ENCODE measurements at places on chromosomes 4 and X. TPM values are rescaled to one million over a fixed set of nuclear protein-coding genes. Genes with fewer than 3 reads are reported as not detected.
A peak's percentile ranks its signal among the peaks of the same experiment; 100 is the strongest.

DNA sequence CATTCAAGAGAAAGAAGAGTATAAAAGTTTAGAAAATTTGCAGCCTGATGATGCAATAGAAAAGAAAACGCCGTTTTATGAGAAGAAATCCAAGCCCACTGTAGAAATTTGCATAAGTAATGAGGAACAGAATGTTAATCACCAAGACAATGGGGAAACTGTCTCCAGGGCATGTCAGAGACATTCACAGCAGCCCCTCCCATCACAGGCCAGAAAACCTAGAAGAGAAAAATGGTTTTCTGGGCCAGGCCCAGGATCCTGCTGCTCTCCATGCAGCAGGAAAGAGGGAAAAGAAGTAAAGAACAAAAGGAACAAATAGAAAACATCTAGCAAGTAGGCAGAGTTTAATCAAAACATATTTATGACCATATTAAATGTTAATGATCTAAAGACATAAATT is 119.0 kb downstream of the ANKRD50 start:
- H3K27me3 ChIP-seq, result no peaks in the 10 kb centered on the region
- no peaks in the 10 kb centered on the region for H3K36me3 ChIP-seq
- no peaks in the 10 kb centered on the region for H3K4me1 ChIP-seq
- H3K27ac ChIP-seq, result no peak overlapping the region
- no peak overlapping the region for H3K4me3 ChIP-seq

DNA sequence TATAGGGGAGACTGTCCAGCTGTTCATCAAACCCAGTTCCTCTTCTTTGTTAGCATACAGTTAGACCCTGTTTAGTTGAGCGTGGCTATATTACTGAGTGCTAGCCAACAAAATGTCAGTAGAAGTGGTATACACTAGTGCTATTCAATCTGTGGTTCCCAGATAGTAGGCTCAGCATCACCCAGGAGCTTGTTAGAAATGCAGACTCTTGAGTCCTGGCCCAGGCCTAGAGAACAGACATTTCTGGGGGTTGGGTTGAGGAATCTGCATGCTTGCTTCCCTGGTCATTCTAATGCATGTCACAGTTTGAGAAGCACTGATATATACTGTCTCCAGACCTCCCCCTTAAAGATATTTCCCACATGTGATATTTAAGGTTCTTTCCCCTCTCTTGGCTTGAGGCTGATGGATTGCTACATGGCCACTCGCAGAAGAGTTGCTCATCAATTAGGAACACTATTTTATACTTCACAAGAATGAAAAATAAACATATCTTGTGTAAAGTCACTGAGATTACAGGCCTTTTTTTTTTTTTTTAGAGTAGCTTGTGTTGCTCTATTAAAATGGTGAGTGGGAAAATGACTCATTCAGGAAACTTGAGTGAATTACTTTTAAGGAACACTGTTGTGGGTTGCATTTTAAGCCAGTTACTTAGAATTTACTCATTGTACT is 289.0 kb downstream of the STIM2 start:
- H3K4me1 ChIP-seq, result no peaks in the 10 kb centered on the region
- H3K4me3 ChIP-seq, result no peak overlapping the region
- no peaks in the 10 kb centered on the region for H3K36me3 ChIP-seq
- DNase-seq, result no peak

- no peaks in the 10 kb centered on the region for H3K36me3 ChIP-seq
- H3K27me3 ChIP-seq, result no peaks in the 10 kb centered on the region
- no peak overlapping the region for H3K4me3 ChIP-seq
- H3K27ac ChIP-seq, result no peak overlapping the region
- H3K4me1 ChIP-seq, result no peaks in the 10 kb centered on the region
These were observed 2.2 kb downstream of the BTK start for GRCh38 chrX:101383679-101384205.

DNA sequence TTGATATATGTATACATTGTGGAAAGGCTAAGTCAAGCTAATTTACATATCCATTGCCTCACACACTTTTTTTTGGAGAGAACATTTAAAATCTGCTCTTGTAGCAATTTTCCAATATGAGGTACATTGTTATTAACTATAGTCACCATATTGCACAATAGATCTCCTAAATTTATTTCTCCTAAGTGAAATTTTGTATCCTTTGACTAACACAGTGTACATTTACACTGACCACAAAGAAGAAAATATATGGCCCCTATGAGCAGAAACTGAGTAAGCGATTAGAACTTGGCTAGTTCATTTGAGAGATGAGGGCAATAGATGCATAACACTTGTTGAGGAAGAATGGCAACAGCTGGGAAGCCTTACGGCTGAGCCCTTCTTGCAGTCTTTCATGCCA is 20.3 kb upstream of the GUCY1B1 start:
- no peak overlapping the region for H3K27ac ChIP-seq
- H3K4me3 ChIP-seq, result no peak overlapping the region
- DNase-seq, result no peak
- H3K27me3 ChIP-seq, result no peaks in the 10 kb centered on the region
- no peaks in the 10 kb centered on the region for H3K4me1 ChIP-seq

DNA sequence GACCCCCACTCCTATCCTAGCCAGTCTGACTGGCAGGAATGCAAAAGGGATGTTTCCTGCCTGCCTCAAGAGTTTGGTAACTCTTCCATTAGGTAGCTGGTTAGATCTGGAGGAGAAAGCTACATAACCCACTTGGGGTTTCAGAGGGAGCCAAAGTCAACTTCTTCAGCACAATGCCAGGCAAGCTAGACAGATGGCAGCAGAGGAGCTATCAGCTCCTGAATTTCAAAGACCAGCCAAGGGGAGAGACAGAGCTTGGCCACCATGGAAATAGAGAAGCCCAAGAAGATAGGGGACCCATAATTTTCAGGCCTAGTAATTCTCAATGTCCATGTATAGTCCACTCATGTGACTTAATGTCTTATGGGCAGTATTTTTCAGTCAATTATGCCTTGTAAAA is 56.4 kb downstream of the PGRMC1 start:
- no peak overlapping the region for H3K27ac ChIP-seq
- H3K27me3 ChIP-seq, result peaks cover 12% of the 10 kb centered on the region
- no peak overlapping the region for H3K4me3 ChIP-seq
- no peaks in the 10 kb centered on the region for H3K36me3 ChIP-seq

- no peak overlapping the region for H3K4me3 ChIP-seq
- DNase-seq, result no peak
- H3K27ac ChIP-seq, result no peak overlapping the region
These were observed 136.4 kb downstream of the HHIP start for GRCh38 chr4:144782345-144782744.

- no peaks in the 10 kb centered on the region for H3K27me3 ChIP-seq
- no peak overlapping the region for H3K4me3 ChIP-seq
- DNase-seq, result no peak
- H3K4me1 ChIP-seq, result no peaks in the 10 kb centered on the region
- H3K27ac ChIP-seq, result no peak overlapping the region
These were observed 227.7 kb downstream of the VEGFC start for GRCh38 chr4:176565049-176565448.

GRCh38 chr4:1094336-1094690 is 19.1 kb downstream of the RNF212 start:
- peak; percentile 46 for DNase-seq
- H3K27ac ChIP-seq, result no peak overlapping the region
- no peak overlapping the region for H3K4me3 ChIP-seq
- no peaks in the 10 kb centered on the region for H3K36me3 ChIP-seq
- H3K4me1 ChIP-seq, result no peaks in the 10 kb centered on the region
- H3K27me3 ChIP-seq, result no peaks in the 10 kb centered on the region

- DNase-seq, result peak; percentile 73
- H3K27ac ChIP-seq, result no peak overlapping the region
- no peaks in the 10 kb centered on the region for H3K4me1 ChIP-seq
- no peak overlapping the region for H3K4me3 ChIP-seq
These were observed 22.8 kb upstream of the PDE6B start for GRCh38 chr4:602559-602942.

DNA sequence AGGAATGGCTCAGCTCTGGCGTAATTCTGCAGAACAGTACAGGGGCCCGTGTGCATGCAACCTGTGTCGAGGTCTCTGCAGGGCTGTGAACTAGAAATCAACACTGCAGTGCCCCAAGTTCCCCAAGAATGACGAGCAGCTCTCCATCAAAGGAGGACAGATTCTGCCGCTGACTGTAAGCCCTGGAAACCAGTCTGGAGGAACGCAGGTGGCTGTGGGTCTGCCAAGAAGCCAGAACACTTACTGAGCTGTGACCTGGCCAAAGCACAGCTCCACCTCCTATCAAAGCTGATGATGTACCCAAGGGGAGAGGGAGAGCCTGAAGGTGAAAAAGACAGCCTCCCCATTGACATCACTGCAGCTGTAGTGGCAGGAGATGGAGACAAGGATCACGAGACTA is 80.3 kb upstream of the STS start:
- H3K4me1 ChIP-seq, result no peaks in the 10 kb centered on the region
- DNase-seq, result no peak
- H3K4me3 ChIP-seq, result no peak overlapping the region
- no peak overlapping the region for H3K27ac ChIP-seq
- H3K36me3 ChIP-seq, result no peaks in the 10 kb centered on the region
- H3K27me3 ChIP-seq, result no peaks in the 10 kb centered on the region

DNA sequence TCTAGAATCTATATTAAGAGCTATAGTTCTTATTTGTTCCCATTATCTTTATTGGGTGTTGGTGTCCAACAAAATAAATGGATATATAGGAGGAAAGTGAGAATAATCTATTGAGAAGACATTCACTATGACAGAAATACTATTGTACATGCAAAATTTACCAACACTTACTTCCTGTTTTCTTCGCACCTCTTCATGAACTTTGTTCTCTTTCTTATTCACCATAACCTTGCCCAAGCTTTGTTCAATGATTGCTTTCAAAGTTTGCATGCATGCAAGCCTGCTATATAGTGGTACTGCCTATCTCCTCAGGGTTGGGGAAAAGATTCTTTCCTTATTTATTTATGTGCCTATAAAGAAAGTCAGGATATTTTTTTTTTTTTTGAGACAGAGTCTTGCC is 176.4 kb upstream of the JADE1 start:
- no peak overlapping the region for H3K27ac ChIP-seq
- H3K27me3 ChIP-seq, result no peaks in the 10 kb centered on the region
- H3K4me3 ChIP-seq, result no peak overlapping the region
- H3K4me1 ChIP-seq, result no peaks in the 10 kb centered on the region
- DNase-seq, result no peak
- no peaks in the 10 kb centered on the region for H3K36me3 ChIP-seq

GRCh38 chrX:145405012-145405411 is 157.7 kb downstream of the SPANXN1 start:
- H3K36me3 ChIP-seq, result no peaks in the 10 kb centered on the region
- no peak for DNase-seq
- no peaks in the 10 kb centered on the region for H3K4me1 ChIP-seq
- peaks cover 3% of the 10 kb centered on the region for H3K27me3 ChIP-seq

DNA sequence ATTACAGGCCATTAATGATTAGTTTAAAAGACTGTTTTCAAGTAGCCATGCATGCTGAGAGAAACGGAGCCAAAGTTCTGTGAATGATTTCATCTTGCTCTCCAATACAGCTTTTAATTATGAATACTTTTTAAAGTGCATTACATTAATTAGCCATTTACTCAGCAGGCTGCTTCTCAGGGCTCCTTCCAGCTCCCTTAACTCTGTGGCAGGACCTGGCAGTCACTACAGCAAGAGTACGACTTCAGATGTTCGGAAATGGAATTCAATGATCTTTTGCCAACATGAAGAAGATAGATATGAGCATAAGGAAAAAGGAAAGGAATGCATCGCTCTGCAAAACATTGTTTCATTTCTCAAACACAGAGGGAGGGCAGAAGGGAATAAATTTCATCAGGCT is 987.2 kb downstream of the PDHA2 start:
- H3K4me3 ChIP-seq, result no peak overlapping the region
- no peaks in the 10 kb centered on the region for H3K4me1 ChIP-seq
- H3K27ac ChIP-seq, result no peak overlapping the region
- no peaks in the 10 kb centered on the region for H3K36me3 ChIP-seq
- no peaks in the 10 kb centered on the region for H3K27me3 ChIP-seq

- H3K36me3 ChIP-seq, result no peaks in the 10 kb centered on the region
- H3K27me3 ChIP-seq, result no peaks in the 10 kb centered on the region
- no peak overlapping the region for H3K4me3 ChIP-seq
- DNase-seq, result no peak
- H3K27ac ChIP-seq, result no peak overlapping the region
These were observed 250.4 kb downstream of the TMA16 start for GRCh38 chr4:163744861-163745260.

DNA sequence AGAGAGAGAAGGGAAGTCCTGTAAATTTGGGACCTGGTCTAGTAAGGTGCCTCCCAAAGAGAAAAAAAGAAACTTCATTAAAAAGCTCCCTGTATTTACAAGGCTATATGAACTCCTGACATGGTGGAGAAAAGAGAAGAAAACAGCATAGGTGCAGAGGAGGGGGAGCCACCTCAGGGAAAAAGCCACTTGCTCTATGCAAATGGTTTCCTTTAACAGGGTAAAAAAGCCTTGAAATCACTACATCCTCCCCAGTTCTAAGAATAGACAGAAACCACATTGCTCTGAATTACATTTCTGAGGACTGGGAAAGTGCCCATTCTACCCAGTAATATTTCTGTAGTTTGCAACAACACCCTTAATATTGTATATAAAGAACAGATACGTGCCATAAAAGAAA is 165.5 kb downstream of the KLF8 start:
- no peak for DNase-seq
- no peaks in the 10 kb centered on the region for H3K4me1 ChIP-seq
- no peaks in the 10 kb centered on the region for H3K36me3 ChIP-seq
- no peak overlapping the region for H3K4me3 ChIP-seq
- H3K27me3 ChIP-seq, result peaks cover 5% of the 10 kb centered on the region

DNA sequence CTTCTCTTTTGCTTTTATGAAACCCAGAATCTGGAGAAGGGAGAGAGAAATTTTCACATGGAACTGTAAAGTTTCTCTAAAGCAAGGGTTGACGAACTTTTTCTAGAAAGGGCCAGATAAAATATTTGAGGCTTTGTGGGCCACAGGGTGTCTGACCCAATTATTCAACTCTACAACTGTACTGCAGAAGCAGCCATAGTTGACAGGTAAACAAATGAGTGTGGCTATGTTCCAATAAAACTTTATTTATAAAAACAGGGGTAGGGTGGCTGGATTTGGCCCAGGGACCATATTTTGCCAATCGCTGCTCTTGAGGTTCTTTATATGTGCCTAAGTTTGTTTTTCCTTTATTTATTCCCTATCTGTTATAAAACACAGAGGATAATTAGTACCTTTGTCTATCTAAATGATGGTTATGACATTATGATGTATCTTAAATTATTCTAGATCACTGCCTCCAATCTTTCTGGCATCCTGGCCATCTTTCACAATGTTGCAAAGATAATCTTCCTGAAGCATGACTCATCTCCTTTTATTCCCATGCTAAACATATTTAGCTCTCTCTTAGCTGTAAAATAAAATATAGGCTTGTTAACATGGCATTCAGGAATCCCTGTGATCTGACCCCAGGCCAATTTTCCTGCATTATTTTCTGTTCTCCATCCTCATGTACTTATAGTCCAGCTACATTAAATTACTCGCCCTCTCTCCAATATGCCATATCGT is 106.8 kb upstream of the CBLL2 start:
- H3K27me3 ChIP-seq, result peaks cover 3% of the 10 kb centered on the region
- no peak overlapping the region for H3K27ac ChIP-seq
- no peaks in the 10 kb centered on the region for H3K4me1 ChIP-seq
- no peak for DNase-seq
- no peak overlapping the region for H3K4me3 ChIP-seq
- H3K36me3 ChIP-seq, result no peaks in the 10 kb centered on the region

MMRN1 gene
- total RNA-seq, result 83.2 TPM

SPATA18 gene
- 11.0 TPM for total RNA-seq

MTMR8 gene
- total RNA-seq, result 0.96 TPM

PTTG2 gene
- 1.3 TPM for total RNA-seq

TMEM129 gene
- 47.3 TPM for total RNA-seq

DOCK11 gene
- 138 TPM for total RNA-seq

AKAP4 gene
- not detected for total RNA-seq

FLNA gene
- total RNA-seq, result 675 TPM
